ENCODE measurements at places on chromosomes 2 and 18.
A peak's percentile ranks its signal among the peaks of the same experiment; 100 is the strongest.

DNA sequence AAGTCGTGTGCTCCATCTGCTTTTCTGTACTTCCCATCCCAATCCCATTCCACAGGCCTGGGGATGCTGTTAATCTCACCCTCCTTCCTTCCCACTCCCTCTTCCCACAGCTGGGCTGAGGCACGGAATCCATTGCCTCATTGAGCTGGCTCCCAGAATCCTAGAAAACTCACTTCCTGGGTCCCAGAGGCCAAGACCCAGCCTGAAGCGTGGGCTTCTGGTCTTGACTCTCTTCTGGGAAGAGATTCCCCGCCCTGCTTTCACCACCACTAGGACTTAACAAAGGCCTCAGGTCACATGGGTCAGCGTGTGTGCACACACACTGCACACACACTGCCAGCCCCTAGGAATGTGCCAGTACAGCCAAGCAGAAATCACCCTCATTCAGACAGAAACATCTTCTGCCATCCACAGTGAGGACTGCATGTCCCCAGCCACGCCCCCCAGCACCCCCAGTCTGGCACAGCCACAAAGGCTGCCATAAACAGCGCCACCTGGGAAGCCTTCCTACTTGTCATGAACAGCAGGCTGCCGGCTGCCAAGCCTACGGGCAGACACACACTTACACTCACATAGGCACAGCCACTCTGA, 165.8 kb downstream of the TNS1 start:
- peak; percentile 3 for DNase-seq

- DNase-seq: peak; percentile 52
These were observed 519 bp downstream of the TTL start for GRCh38 chr2:112482309-112483041.

GRCh38 chr2:71581026-71581425, 127.7 kb downstream of the DYSF start:
- DNase-seq: no peak

DNA sequence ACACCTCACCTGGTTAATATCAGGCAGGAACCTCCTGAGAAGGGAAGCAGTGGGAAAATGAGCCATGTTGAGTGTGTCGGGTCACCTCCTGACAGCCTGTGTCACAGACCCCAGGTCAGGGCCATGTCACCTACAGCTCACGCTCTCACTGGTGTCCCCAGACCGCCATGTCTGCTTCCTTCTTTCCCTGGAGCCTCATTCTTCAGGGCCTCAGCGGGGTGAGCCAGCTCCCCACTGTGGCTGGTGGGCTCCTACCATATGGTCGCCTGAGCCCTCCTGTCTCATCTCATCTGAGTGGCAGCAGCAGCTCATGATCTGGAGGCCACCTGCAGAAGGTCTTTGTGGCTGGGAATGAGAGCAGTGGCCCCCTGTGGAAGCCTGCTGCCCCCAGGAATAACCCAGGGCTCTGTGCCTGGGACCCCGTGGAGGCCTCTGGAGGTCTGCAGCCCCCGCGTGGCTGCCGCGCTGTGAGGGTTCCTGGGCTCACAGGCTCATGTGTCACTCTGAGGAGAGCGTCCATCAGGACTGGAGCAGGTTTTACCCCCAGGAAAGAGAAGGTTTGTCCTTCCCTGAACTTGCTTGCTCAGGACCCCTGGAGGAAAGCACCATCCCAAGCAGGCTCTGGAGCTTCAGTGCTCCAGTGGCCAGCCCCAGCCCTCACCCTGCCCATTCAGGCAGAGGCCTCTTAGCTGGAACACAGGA, 56.4 kb downstream of the FAM168B start:
- DNase-seq: no peak

- DNase-seq: no peak
These were observed 50.8 kb downstream of the EPG5 start for GRCh38 chr18:45916302-45916701.

- no peak for DNase-seq
These were observed 125.2 kb upstream of the LYPD6 start for GRCh38 chr2:149205143-149205542.

- peak; percentile 41 for DNase-seq
These were observed 935 bp upstream of the RAMP1 start for GRCh38 chr2:237858294-237859081.

GRCh38 chr2:38539086-38539485, 63.6 kb downstream of the HNRNPLL start:
- DNase-seq: no peak

GRCh38 chr18:11078491-11078890, 70.9 kb downstream of the PIEZO2 start:
- no peak for DNase-seq

- DNase-seq: no peak
These were observed 65.3 kb downstream of the LCLAT1 start for GRCh38 chr2:30512243-30512886.

DNA sequence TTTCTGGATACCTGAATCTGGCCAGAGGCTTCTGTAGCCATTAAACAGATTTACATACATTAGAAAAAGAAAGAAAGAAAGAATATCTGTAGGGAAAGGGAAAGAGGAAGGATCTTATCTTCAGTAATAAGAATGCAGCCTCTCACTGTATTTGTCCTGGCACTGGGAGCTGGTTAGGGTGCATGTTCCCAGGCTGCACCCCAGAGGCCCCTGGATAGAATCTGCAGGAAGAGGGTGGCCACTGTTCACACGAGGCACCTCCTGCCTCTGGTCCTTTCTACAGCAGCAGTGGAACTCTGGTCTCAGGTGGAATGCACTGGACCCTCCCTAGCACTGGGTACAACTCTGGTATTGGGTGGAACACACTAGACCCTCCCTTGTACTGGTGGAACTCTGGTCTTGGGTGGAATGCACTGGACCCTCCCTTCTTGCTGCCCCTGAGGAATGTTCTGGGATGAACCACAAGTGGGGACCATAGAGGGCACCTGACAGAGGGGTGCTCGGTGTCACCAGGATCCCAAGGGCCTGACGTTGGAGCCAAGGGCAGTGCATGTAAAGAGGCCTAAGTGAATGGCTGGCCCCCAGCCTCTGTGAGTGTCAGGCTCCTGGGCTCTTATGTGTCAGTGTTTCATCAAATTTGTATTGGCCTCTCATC, 27.4 kb upstream of the PXDN start:
- DNase-seq: no peak
